ENCODE measurements at places on chromosomes 2 and 18.

DNA sequence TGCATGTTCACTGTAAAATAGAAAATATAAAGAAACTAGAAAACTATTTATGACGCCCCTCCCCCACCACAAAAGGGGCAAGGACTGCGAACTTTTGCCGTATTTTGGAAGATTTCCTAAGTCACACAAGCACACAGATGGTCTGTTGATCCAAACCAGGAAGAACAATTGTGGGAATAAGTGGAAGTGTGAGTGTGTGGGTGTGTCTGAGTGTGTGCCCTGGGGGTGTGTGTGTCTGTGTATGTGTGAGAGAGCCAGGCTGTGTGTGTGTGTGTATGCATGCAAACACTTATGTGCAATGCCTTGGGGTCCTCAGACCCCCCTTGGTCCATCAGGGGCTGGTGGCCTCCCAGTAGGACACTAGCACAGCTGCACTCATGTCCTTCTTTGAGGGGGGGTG lies 43.1 kb downstream of the HPCAL1 start:
- DNase-seq: no peak

DNA sequence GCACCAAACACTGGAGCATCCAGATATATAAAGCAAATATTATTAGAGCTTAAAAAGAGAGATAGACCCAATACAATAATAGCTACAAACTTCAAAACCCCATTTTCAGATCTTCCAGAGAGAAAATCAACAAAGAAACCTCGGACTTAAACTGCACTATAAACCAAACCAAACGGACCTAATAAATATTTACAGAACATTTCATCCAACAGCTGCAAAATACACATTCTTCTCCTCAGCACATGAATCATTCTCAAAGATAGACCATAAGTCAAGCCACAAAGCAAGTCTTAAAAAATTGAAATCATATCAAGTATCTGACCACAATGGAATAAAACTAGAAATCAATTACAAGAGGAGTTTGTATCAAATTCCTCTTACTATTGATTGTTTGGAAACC lies 140.2 kb upstream of the OTOS start:
- DNase-seq: no peak

DNA sequence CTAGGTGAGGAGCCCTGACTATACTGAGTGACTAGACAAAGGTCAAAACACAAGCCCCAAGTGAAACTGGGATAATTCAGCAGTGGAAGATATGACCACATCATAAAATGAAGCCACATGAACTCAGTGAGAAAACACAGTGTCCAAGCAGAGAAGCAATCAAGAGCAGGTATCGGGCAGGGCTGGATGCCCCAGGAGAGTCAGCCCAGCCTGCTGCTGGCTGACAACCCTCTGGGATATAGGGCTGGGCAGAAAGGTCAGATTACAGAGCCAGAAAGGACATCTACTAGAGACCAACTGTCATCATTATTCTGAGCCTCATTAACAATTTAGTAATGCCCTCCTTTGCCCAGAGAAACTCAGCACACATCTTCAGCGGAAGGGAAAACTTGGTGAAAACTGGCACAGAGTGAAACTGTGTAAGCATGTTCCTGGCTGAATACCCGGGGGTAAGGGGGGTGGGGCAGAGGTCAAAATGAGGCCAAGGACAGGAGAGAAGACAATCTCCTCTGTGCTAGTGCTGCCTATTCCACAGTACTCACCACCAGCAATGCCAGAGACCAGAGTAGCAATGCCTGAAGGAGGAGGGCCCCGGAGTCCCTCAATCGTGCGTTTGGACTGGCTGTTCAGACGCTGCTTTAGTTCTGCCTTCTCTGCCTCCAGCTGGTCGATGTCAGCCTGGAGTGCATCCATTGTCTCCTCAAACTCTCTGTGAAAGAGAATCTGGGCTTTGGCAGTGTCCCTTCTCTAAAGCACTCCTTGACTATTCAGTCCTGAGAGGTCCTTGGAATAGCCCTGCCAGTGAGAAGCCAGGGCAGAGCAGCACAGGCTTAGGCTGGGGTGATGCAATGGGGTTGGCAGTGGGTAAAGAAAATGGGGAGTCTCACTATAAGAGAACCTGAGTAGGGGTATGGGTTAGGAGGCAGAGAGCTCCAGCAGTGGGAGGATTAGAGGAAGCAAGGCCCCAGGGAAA lies 15.3 kb downstream of the DCTN1 start:
- no peak for DNase-seq

GRCh38 chr2:169452080-169452479 lies 27.2 kb upstream of the BBS5 start:
- DNase-seq: peak; percentile 51

- DNase-seq: no peak
Observed at GRCh38 chr2:113202305-113203216, 28.8 kb downstream of the PSD4 start.

GRCh38 chr18:3760741-3761140 lies 310.8 kb downstream of the TGIF1 start:
- no peak for DNase-seq

- no peak for DNase-seq
Observed at GRCh38 chr2:154995361-154995760, 296.9 kb downstream of the KCNJ3 start.

- DNase-seq: no peak
Observed at GRCh38 chr18:10121028-10121427, 207.2 kb downstream of the VAPA start.

DNA sequence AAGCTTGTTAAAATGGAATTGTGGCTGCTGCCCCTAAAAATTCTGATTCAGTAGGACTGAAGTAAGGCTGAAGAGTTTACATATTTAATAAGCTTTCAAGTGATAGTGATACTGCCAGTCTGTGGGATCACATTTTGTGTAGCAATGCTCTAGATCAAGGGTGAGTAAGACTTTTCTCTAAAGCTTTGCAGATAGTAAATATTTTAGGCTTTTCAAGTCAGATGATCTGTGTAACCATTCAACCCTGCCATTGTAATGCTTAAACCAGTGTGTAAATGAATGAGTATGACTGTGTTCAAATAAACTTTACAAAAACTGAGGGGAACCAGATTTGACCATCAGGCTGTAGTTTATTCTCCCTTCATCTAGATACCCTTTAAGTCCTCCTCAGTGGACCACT lies 92.7 kb downstream of the PIK3C3 start:
- DNase-seq: no peak

DNA sequence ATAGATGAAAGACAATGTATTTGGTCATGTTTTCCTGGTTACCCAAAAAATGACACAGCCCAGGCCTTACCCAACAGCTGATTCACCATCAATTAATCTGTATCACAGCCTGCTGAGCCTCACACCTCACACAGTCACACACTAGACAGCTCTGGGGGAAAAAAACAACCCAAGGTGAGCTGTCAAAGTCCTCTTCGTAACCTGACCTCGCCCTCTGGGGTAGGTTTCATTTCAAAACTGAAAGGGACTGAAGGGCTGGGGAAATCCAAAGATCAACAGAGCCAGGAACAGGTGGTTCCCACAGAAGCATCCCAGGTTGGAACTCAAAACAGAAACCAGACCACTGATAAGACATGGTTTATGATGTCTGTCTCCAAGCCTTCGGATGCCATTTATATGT lies 18.2 kb upstream of the PCBP1 start:
- peak; percentile 59 for DNase-seq

GRCh38 chr2:121804340-121804739 lies 48.9 kb downstream of the TSN start:
- no peak for DNase-seq

DNA sequence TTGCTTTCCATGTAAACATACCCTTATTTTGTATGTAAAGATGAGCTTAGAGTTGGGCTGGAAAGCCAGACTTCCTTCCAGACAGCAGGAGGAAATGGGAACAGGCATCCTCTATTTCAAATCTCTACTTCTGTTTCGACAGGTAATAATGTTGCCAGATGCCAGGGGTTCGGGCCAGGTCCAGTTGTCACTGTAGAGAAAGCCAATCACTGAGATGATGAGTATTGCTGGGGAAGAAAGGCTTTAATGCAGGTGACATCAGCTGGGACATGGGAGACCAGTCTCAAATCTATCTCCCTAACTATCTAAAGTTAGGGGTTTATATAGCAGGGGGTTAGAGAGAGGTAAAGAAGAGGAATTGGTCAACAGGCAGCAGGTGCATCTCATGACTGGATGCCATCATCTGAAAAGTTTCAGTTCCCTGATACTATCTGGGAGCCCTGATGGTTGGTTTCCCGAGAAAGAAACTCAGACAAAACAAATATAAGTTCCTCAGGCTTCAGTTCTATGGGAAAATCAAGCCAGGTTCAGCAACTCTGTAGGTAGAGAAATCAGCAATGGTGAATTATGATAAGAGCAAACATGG lies 9.3 kb upstream of the MTCL1 start:
- DNase-seq: no peak

GRCh38 chr2:66865161-66865560 lies 430.2 kb downstream of the MEIS1 start:
- DNase-seq: no peak

GRCh38 chr2:12151716-12152115 lies 405.3 kb downstream of the LPIN1 start:
- no peak for DNase-seq

DNA sequence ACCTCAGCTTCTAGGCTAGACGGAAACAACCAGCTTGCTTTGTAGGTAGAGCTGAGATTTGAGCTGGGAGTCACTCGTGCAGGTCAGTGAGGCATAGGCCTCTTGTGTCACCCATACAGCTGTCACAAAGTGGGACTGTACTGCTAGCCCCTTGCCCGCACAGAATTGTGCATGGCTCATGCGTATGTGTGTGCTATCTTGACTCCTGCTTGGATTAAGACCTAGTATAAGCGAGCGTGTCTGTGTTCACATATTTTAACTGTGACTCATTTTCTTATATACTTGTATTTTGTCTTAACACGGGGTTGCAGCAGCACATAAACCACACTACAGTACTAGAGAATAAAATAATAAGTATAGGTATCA lies 20.1 kb downstream of the CEP68 start:
- DNase-seq: no peak

- DNase-seq: no peak
Observed at GRCh38 chr18:12449051-12449785, 41.5 kb downstream of the PRELID3A start.

DNA sequence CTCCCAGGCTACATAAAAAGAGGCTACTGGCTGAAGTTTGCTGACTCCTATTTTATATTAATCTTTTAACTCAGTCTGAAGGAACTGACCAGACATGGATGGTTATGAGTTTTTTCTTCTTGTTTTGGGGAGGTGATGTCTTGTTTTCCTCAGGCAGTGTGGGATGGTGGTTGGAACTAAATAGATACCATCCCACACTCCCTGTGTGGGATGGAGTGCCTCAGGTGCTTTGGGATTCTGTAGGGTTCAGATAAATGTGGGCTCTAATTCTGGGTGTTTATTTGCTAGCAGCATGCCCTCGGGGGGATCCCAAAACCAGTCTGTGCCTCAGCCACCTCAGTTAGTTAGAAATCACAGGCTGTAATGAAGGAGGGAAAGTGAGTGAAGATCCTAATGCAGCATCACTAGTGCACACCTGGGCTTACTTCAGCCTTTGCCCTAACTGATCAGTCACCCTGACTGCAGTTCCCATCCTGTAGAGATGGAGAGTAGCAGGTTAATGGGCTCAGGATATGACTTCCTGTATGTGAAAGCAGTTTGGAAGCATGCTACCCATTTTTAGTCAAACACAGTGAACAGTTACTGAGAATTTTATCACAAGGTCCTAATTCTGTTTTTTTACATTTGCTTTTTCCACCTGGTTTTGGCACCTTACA lies 132.2 kb downstream of the SPTBN1 start:
- no peak for DNase-seq

- no peak for DNase-seq
Observed at GRCh38 chr2:33242845-33243244, 233.6 kb upstream of the RASGRP3 start.

- DNase-seq: no peak
Observed at GRCh38 chr2:70357684-70358071, 55.8 kb upstream of the FAM136A start.

Data from LoVo (cell line).